ENCODE measurements at places on chromosomes 6 and 20.

- no peak for DNase-seq
These were observed 570.0 kb upstream of the BTBD3 start for GRCh38 chr20:11347738-11348137.

DNA sequence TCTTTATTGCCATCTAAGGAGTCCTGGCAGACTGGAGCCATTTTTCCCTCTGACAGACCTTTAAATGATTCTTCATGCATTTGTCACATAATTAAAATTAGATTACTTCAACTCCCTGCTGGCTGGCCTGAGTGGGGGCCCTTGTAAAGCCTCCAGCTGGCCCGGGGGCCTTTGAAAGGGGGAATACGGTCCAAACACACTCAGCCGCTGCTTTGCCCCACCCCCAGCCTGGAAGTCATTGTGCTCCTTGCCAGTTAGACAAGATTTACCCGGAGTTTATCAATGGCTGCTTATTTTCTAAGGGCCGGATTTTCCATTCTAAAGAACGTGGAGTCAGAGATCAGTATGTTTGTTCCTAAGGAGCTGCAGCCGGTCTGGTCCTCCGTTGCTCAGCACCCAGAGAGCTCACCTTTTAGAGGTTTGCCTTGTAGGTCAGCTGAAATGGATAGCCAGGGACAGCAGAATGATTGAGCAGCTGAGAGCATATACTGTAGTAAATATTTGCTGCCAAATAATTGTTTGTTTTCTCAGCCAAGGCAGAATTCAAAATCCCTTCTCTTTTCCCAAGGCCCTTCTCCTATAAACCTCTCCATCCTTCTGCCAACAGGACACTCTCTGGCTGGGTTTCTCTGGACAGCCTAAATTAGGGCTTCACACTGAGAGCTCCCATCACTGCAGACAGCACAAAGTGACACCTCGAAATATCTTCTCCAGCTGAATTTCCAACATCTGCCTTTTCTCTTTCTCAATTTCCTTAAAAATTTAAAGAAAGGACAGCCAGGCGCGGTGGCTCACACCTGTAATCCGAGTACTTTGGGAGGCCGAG, 68.4 kb upstream of the RBM24 start:
- DNase-seq: no peak

GRCh38 chr6:167836721-167837120, 10.0 kb downstream of the AFDN start:
- DNase-seq: no peak

GRCh38 chr6:15389765-15390723, 144.2 kb downstream of the JARID2 start:
- no peak for DNase-seq

DNA sequence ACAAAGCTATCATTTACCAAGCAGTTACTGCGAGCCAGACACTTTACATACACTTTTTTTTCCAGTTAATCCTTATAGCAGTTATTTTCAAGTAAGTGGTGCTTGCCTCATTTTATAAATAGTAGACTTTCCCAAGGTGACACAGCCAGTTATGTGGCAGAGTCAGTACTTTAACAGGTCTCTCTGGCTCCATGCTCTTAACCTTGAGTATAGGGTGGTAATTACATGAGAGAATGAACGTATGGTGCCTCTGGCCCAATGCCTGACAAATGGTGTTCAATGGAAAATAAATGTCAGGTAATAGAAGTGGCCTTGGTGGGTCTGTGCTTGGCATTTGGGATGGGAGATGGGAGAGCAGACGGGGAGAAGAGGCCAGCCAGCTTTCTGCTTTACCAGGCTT, 316.3 kb downstream of the SLC35F1 start:
- no peak for DNase-seq

- DNase-seq: peak; percentile 34
These were observed 76.8 kb downstream of the UNC5CL start for GRCh38 chr6:40962241-40962640.

DNA sequence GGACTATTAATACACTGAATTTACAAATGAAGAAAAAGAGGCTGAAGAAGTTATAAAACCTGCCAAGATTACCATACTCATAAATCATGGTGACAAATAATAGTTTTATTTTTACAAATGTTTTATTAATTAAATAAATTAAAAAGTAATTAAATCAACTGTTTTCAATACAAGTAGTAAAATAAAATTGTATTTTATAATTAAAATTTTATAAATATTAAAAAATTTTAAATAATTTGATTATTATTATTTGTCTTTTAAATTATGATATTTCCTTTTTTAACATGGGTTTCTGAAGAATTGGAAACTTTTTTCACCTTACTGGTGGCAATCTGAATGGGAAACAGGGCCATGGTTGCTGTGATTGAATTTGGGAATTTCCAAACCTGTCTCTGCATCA, 177.3 kb upstream of the TSHZ2 start:
- DNase-seq: no peak

DNA sequence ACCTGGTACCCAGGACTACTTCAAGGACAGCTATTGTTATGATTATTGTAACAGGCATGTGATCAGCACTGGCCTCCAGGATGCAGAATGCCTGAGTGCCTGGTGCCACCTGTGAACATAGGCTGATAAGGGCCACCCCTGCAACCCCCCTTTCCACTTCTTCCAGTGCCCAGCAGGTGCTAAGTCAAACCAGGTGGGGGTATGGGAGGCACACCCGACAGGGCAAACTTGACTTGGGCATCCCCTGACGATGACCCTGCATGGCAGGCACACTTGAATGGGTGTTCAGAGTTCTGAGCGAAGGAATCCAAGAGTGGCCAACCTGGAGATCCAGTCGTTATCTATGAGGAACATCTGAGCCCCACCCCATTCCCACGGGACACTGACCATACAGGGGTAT, 3.4 kb downstream of the ADA start:
- DNase-seq: no peak

DNA sequence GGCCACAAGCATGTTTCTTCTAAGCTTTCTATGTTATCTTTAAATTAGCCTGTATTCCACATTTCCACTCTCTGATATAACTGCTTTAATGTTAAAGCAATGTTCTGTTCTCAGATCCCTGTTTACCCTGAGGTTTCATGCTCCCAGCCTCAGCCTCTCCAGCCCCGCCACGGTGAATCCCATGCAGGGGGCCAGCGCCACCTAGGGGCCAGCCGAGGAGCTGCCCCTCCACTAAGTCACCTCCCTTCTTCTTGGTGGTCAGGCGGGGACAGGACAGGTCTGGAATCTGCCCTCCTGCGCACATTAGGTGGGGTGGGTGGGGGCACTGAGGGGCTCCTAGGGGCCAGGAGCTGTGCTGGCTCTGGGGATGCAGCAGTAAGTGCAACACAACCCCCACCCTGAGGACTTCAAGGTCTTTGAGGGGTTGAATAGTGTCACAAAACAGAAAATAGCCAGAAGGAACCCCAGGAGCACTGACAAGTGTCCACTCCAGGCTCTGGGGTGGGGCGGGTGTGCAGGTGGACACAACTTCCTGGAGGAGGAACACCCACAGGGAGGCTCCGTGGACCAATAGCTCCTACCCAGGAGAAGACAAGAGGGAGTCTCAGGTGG, 61.6 kb downstream of the RAB44 start:
- peak; percentile 81 for DNase-seq

- no peak for DNase-seq
These were observed 44.9 kb downstream of the LRFN2 start for GRCh38 chr6:40542175-40542764.

- DNase-seq: no peak
These were observed 263.9 kb downstream of the PLCB1 start for GRCh38 chr20:8395956-8396355.
